CD4-positive, alpha-beta T cell treated with Interleukin-6 at 100 ng/mL for 8 hours (primary cell): ENCODE measurements at places on chromosomes 2 and 18.

GRCh38 chr2:135963841-135964240 is 21.6 kb downstream of the DARS1 start:
- DNase-seq, result no peak

DNA sequence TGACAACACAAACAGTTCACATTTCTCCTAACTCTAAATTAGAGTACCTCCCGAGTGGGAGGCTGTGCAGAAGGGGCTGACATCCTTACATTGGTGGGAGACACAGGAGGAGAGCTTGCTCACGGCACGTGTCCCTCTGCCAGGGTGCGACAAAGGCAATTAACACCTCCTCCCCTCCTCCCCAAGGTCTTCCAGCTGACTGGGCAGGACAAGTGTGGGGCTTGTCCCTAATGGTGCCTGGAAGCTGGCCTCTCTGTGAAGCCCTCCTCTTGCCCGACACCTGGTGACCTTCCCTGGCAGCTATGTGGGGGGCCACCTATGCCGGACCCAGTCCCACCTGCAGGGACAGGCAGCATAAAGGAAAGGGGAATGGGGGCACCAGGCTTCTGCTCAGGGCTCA is 57.0 kb downstream of the FAM168B start:
- no peak for DNase-seq

- DNase-seq, result no peak
Observed at GRCh38 chr18:30730915-30731314, 311.6 kb downstream of the DSC3 start.

DNA sequence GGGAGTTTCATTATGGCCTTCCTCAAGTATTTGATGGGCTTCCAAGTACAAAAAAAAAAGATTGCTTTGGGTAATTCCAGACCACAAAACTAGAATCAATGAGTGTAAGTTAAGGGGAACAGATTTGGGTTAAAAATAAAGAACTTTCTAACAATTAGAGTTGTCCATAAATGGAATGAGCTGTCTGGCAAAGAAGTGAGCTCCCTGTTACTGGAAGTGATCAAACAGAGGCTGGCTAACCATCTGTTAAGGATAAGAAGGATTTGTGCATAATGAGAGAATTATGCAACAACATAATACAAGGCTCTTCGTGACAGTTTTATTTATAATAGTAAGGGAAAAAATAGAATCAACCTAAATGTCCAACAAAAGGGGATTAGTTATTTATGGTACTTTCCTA is 44.6 kb upstream of the ACVR1 start:
- DNase-seq, result no peak

DNA sequence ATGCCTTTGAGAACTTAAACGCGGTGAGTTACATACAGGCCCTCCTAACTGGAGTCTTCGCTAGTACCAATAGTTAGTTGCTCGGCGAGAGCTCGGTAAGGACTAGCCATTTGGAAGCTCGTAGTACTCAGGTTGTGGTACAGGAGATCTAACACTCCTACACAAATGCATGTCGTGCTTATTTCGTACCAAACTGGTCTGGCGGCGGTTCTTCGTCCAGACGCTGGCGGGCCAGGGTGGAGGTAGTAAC is 346 bp upstream of the VRK2 start:
- DNase-seq, result no peak

DNA sequence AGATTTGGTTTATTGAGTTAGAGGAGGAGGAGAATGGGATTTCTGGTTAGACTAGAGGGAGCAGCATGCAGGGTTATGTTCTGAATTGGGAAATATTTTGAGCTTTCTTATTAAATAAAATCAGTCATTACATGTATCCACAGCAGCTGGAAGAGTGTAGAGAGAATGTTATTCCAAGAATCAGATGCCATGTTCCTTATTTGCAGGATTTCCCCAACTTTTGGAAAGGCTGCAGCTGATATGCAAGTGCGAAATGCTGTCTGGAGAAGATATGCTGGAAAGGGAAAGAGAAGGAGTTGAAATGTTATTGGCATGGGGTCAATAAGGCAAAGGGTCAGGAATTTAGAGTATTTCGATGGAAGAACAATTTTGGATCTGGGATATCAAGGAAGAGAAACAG is 255.8 kb downstream of the MTX2 start:
- no peak for DNase-seq

GRCh38 chr2:60530660-60531281 is 22.7 kb downstream of the BCL11A start:
- no peak for DNase-seq

GRCh38 chr2:219772103-219772635 is 144.7 kb downstream of the SLC4A3 start:
- no peak for DNase-seq

GRCh38 chr2:50309503-50309902 is 722.4 kb downstream of the NRXN1 start:
- DNase-seq, result no peak

DNA sequence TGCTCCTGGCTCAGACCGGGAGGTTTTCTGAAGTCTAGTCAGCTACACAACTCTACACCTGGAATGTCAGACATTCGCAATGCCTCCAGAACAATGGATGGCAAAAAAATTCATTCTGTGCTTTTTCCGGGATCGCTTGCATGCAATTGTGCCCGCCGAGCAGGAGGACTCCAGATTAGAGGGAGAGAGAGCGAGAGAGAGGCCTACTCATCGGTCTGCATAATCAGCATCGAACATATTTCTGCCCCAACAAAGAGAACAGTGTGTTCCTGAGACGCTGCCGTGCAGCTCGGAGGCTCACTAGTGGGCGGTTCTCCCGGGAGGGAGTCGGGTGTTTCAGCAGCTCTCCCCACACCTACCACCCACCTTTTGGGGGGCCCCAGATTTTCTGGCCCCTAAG is 117.1 kb downstream of the KLHL29 start:
- no peak for DNase-seq

DNA sequence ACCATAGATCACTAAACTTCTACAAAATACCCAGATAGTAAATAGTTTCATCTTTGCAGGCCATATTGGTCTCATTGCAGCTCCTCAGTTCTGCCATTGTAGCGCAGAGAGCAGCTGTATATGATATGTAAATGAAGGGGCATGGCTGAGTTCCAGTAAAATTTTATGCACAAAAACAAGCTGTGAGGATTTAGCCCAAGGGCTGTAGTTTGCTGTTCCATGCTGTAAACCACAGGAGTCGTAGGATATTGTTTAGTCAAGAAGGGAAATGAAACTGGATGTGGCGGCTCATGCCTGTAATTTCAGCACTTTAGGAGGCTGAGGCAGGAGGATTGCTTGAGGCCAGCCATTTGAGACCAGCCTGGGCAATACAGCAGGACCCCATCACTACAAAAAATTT is 83.0 kb downstream of the MGAT5 start:
- no peak for DNase-seq

DNA sequence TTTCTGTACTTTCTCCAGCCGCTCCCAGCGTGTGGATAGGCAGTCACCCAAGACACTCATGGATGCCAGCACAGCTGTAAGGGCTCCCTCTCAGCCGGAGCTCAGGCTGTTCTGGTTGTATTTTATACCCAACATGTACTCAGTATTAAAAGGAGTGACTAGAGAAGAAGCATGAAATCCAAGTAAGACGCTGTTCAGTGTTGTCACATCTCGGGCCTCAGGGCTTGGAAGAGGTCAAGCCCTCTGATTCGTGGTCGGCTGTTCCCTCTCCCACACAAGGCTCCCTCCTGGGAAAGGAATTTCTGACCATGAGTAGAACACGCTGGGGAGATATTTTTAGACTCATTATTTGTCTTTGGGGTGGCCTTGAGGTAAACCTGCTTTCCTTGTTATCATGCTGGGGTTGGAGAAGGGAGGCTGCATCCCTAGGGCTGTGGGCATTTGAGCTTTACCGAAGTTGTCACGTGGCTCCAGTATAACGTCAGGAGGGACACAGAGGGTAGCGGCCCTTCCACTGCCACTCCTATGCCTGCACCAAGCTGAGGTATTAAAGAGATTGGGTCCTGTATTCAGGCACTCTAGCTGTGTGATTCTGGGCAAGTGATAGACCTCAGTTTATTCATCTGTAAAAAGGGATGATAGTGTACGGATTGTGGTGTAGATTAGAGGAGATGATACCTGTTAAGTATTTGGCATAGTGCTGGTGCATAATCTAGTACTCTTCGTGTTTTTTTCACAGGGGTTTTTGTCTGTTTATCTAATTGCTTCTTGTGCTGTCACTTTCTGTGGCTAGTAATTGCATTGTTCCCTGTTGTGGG is 34.1 kb downstream of the HK2 start:
- DNase-seq, result no peak

- DNase-seq, result no peak
Observed at GRCh38 chr2:107197594-107198294, 311.8 kb upstream of the ST6GAL2 start.

DNA sequence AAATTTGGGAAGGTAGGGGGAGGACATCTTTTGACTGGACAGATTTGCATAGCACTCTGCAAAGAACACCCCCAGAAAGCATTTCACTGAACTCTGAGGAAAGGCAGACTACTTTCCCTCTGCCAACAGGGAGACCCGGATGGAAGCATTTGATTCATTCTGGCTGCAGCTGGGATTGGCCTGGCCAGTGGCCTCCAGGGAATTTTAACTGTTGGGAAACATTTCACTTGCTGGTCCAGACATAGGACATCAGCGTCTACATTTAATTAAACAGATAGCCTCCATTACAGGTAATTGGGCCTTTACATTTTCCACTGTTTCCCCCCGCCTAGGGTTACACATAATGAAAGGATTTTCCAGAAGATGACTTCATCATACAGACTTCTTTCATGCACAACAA is 92.8 kb downstream of the MARCHF4 start:
- no peak for DNase-seq

DNA sequence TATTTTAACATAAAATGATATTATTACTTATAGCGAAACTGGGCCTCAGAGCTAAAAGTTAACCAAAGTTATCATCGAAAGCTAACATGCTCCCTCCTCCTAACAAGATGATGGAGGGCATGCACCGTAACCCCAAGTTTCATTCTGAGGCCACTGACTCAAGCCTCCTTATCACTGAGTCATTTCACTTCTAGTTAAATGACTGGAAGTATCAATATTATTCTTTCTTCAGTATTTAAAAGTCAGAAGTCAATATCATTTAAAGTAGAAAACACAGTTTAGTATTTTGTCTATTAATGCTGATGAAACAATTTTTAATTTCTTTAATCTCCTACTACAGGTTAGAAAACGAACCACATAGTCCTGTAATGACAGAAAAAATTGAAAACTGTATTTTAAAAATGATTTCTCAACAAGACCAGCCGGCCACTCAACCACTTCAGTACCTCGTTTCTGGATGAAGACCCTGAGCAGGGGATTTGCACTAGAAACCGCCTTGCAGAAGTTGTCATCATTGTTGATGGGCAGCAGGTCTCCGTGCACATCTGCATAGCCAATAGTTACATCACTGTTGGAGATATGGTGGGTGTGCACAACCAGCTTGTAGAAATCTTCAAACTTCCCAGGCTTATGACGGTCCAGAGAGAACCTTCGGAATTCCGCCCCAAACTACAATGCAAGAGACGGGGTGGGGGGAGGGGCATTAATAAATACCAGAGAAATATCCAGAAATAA is 44.9 kb downstream of the PARD6G start:
- no peak for DNase-seq

DNA sequence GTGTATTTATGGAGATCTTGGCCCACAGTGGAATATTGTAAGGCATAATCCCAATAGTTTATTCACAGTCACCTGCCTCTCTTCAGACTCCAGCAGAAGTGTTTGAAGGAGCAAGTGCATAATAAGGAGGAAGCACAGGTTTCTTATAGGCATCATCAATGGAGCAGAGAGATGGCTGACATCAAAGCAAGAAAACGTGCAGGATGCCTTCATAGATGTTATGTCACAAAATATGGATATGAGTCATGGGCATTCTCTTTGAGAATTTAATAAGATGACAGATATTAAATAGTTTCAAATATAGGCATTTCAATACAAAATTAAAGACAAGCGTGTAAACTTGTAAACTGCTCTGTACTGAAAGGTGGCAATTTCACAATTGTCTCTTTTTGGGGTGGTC is 4.0 kb upstream of the RND3 start:
- no peak for DNase-seq

- DNase-seq, result no peak
Observed at GRCh38 chr2:95052307-95052706, 26.8 kb downstream of the MAL start.

- no peak for DNase-seq
Observed at GRCh38 chr2:23480957-23481797, 96.2 kb downstream of the KLHL29 start.

GRCh38 chr2:68716604-68717304 is 17.9 kb upstream of the ARHGAP25 start:
- no peak for DNase-seq

- DNase-seq, result no peak
Observed at GRCh38 chr2:198143156-198143555, 338.8 kb downstream of the PLCL1 start.

- DNase-seq, result no peak
Observed at GRCh38 chr18:68445136-68445535, 269.8 kb downstream of the TMX3 start.

DNA sequence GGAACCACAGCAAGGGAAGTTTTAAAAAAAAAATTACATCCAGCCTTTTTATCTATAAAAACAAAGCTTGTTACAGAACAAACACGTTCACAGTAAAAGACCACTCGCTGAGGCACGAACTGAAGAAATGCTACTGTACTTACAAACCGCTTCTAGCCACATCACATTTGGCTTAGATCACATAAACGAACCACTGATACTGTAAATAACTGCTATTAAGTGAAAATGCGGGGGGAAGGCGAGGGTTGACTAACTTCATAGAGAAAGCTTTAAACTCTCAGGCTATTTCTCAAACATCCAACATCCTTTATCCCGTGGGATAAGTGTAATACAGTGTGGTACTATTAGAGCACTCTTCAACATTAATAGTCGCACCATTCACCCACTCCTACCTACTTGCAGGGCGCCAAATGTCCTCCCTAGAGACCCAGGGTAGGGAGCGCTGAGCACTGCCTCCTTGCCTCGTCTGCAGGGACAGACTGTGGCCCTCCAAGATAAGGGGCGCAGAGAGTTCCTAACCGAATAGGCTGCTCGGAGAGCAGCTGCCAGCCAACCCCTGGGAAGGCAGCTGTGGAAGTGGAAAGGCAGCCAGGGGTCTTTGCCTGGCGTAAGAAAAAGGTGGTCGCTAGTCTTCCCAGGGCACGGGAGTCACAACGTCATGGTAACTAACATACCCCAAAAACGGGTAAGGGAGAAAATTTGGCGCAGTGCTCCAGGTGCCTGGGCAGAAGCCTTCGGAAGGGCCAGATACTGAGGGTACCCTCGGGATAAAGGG is 854 bp downstream of the GPR155 start:
- DNase-seq, result peak; percentile 23

DNA sequence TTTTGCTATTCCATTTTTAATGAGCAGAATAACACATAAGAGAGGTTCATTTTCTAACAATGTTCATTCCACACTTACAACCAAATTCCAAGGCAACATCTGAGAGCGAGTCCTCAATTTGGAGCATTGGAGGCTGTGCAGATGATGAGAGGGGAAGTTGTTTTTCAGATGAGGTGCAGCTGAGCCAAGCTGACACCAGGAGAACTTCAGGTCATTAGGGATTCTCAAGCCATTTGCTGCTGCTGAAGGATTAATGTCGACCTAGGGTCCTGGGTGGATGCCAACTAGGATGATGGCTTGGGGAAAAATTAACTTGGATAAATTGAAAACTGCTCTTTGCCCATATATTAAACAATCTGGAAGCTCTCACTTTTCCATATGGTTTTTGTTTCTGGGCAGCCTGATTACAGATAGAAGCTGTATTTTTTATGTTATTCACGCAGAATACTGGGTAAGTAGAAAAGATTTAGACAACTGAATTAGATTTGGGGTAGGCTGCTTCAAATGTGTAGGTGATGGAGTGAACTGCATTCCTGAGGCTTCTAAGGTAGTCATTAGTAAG is 206.4 kb upstream of the SLC39A10 start:
- DNase-seq, result no peak
